ENCODE measurements at places on chromosomes 1 and 21. TPM values are rescaled to one million over a fixed set of nuclear protein-coding genes. Genes with fewer than 3 reads are reported as not detected.

Gene GLMP
- 50.2 TPM for total RNA-seq

Gene NRAS
- 45.2 TPM for total RNA-seq

Gene HOOK1
- total RNA-seq: not detected

Gene GBP2
- total RNA-seq: 14.9 TPM

Gene C1orf56
- 0.98 TPM for total RNA-seq

Gene SLC45A1
- total RNA-seq: 0.30 TPM

Gene ANGEL2
- total RNA-seq: 28.7 TPM

Gene SMIM12
- total RNA-seq: 14.2 TPM

Gene SLC6A9
- total RNA-seq: 7.5 TPM

Gene RGS21
- total RNA-seq: not detected

Gene ICOSLG
- under 0.01 TPM for total RNA-seq

Gene PDZK1IP1
- not detected for total RNA-seq

Gene DENND2D
- 2.5 TPM for total RNA-seq

Gene MROH9
- total RNA-seq: 0.15 TPM

Gene SH2D1B
- not detected for total RNA-seq

Gene LCE1C
- not detected for total RNA-seq

Gene SYT11
- total RNA-seq: 31.8 TPM

Gene ERMAP
- total RNA-seq: 10.4 TPM

Gene TMEM81
- 2.5 TPM for total RNA-seq

Gene OR6N1
- total RNA-seq: not detected

Gene BLACAT1
- total RNA-seq: not detected

Gene CD1B
- total RNA-seq: not detected

Gene SNX7
- total RNA-seq: 41.9 TPM

Gene DHX9
- 132 TPM for total RNA-seq

Gene ZYG11B
- 25.6 TPM for total RNA-seq

Gene KIAA0040
- 0.47 TPM for total RNA-seq

Gene XKR8
- total RNA-seq: 2.1 TPM

Gene CD160
- 0.12 TPM for total RNA-seq

Gene ATXN7L2
- total RNA-seq: 2.0 TPM

Gene C1orf53
- total RNA-seq: 3.6 TPM
